ENCODE measurements at places on chromosomes 5 and 9. TPM values are rescaled to one million over a fixed set of nuclear protein-coding genes. Genes with fewer than 3 reads are reported as not detected.

PRR7 gene
- 0.30 TPM for polyA plus RNA-seq

- DNase-seq: no peak
Observed at GRCh38 chr5:112762113-112762810, 24.6 kb downstream of the APC start.

DNA sequence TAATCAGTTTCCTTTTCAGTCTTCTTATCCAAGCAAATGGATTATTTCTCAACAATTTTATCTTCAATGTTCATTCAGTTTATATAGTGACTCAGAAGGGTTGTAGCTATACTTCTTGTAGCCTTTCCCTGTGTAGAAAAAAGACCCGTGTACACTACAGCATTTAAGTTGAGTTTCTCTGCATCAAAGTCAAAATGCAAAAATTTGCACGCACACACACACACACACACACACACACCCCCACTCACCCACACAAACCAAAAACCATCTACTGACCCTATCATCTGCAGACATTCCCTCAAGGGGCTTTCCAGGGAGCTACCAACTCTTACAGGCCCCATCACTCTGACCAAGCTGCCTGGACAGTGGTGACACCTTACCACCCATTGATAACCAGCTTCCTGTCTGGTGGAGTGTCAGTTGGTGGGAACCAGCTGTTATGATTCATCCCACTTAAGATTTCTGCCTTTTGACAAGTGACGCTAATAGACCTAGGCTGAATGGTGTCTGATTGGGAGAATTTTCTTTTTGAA lies 12.2 kb upstream of the ELL2 start:
- DNase-seq: no peak

- no peak for DNase-seq
Observed at GRCh38 chr9:131216806-131217205, 59.5 kb downstream of the FAM78A start.

GRCh38 chr9:81964218-81965171 lies 21.2 kb downstream of the SPATA31D3 start:
- no peak for DNase-seq

PCDHB2 gene
- polyA plus RNA-seq: 8.8 TPM

NR5A1 gene
- polyA plus RNA-seq: not detected

MYMK gene
- polyA plus RNA-seq: not detected

DNA sequence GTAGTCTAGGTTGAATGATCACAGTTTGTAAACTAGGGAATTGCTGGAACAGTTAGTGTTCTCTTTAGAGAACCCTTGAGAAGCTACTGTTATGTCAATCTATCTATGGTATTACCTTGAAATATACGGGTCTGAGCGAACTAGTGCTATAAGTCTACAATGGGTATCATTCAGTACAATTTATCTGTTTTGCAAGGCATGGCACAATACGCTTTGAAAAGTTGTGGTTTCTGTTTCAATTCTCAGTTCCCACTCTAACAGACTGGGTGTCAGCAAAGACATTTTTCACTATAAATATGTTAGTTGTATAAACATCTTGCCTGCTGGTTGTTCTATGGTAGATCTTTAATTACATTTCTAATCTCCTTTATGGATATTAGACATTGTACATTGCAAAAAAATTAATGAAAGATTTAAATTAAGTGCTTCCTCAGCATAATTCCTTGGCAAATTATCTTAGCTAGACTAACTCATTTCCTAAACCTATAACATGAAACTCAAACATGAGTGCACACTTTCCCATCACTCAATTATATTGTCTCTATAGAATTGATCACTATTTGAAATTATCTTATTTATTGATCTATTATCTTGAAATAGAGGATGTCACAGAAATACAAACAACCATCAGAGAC lies 24.9 kb upstream of the SLCO6A1 start:
- no peak for DNase-seq

DNA sequence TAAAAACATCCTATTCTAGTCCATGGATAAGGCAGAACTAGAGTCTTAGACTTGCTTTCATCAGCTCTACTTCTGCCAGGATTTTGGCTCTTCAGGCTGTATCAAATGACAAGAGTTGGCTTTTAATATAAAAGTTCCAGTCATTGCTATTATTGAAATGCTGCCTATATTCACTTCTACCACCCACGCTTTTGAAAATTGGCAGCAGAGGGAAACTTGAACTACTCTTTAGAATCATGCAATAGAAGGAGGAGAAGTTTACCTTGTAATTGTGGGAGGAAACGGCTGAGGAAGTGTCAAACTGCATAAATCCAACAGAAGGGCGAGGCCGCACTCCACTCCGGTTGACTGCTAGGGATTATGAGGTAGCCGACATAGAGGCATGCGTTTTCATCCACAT lies 122.6 kb upstream of the BASP1 start:
- no peak for DNase-seq

CCL27 gene
- polyA plus RNA-seq: 0.64 TPM

GRCh38 chr5:154971501-154971900 lies 30.6 kb downstream of the MRPL22 start:
- no peak for DNase-seq

- peak; percentile 84 for DNase-seq
Observed at GRCh38 chr9:16100537-16101091, 547.8 kb downstream of the CCDC171 start.

DNA sequence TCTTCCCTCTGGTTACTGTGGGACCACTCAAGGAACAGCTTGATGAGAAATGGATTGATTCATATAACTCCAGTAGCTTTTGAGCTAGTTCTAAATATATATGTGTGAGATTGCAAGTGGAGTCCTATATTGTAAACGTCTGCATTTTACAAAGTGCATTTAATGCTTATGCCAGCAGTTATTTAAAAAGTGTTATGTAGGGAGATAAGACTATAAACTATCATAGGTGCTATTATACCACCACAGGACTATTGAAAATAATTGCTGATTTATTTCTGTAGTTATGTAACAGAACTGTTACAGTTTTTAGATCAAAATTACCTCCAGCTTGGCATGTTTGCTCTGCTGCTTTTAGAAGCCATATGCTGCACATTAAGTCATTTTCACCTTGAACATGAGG lies 36.2 kb downstream of the PTCD2 start:
- no peak for DNase-seq

DNA sequence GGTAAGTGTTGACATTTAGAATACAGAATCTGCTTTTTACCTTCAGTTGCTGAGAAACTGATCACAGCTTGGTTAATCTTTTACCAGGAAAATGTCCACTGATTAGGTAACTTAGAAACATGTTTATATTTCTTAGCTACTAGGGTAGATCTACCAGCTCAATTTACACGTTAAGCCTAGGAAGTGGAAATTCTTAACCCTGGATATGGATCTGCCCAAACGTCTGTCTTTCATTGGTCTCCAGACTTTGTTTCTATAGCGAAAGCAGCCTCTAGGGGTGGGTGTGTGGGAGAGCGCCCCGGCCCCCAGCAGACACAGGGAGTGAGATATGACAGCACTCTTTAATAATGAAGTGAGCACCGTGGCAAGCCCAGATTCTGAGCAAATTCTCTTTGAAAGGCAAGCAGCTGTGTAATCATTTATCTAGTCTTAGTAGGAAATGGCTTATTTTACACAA lies 141.6 kb upstream of the ZNF608 start:
- DNase-seq: no peak

DNA sequence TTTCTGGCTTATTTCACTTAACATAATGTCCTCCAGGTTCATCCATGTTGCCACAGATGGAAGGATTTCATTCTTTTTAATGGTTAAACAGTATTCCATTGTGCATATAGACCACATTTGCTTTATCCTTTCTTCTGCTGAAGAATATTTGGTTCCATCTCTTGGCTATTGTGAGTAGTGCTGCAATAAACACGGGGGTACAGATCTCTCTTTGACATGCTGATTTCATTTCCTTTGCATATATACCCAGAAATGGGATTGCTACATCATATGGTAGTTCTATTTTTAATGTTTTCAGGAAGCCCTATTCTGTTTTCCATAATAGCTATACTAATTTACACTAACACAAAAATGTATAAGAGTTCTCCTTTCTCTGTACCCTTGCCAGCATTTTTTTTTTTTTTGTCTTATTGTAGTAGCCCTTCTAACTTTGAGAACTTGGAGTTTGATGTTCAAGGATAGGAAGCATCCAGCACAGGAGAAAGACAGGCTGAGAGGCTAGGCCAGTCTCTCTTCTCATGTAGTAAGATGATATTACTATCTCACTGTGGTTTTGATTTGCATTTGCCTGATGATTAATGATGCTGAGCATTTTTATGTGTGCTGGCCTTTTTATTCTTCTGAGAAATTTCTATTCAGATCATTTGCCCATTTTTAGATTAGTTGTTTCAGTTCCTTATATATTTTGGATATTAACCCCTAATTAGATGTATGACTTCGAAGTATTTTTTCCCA lies 592.2 kb upstream of the ZNF608 start:
- DNase-seq: no peak

DNA sequence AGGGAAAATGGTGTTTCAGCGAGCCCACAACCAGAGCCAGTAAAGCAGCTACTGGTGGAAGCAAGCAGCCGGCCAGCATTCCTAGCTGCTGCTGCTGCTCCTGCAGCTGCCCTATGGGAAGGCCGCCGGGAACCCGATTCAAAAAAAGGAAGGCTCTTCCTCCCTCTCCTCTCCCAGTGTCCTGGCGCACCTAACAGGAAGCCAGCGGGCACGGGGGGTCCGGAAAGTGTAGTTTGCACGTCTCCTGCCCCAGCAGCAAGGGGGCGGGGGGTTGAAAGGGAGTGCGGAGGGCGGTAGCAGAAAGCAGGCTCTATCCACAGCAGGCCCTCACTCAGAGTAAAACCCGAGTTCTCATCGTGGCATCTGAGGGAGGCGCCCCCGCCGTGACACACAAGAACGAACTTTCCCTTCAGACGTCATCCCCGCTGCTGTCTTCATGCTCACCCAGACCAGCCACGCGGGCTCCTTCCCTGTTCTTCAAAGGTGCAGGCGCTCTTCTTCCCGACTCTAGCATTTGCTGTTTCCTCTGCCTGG lies 16.5 kb downstream of the GRXCR2 start:
- peak; percentile 49 for DNase-seq

PPIC gene
- polyA plus RNA-seq: 31.4 TPM

DNA sequence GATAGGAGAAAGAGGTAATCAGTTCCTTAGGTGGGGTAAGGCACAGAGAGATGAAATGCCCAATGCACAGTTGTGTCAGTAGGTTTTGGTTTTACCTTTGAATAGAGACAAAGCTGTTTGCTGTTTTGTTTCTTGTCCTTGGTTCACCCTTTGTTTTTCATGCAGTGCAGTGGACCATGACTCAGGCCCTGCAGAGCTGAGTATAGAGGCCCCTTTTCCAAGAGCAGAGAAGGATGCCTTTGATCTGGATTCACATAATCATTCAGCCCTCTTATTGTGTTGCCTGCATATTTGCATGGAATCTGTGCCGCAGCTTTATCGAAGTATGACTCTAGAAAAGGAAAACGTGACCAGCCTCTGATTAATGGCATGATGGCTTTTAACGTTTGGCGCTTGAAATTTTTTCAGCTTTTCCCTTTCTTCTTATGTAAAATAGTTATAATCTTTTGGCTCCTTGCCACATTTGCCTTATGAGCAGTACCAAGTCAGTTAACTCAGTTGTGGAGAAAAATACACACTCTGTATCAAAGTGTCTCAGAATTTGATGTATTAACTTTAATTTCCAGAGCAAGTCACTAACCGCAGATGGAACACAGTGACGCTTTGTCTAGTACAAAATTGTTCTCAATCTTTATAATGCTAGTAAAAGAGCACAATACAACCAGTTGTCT lies 197.6 kb downstream of the KDM4C start:
- DNase-seq: no peak

DNA sequence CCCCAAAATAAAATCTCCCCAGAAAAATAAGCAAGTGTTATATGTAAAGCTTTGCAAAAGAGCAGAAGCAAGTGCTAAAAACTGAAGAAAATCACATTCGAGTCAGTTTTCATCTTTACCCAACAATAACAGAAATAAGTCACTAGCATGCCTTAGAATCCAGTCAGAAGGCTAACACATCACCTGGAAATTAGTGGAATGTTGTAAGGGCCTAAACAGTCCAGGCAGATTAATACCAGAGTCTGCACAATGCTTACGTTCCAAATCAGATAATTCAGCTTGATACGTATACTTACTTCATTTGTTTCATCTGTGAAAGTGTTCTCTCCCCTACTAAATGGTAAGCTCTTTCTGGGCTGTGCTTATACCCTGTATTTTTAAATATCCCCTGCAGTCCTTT lies 42.7 kb downstream of the SUSD1 start:
- no peak for DNase-seq

OCLN gene
- polyA plus RNA-seq: 50.0 TPM

DNA sequence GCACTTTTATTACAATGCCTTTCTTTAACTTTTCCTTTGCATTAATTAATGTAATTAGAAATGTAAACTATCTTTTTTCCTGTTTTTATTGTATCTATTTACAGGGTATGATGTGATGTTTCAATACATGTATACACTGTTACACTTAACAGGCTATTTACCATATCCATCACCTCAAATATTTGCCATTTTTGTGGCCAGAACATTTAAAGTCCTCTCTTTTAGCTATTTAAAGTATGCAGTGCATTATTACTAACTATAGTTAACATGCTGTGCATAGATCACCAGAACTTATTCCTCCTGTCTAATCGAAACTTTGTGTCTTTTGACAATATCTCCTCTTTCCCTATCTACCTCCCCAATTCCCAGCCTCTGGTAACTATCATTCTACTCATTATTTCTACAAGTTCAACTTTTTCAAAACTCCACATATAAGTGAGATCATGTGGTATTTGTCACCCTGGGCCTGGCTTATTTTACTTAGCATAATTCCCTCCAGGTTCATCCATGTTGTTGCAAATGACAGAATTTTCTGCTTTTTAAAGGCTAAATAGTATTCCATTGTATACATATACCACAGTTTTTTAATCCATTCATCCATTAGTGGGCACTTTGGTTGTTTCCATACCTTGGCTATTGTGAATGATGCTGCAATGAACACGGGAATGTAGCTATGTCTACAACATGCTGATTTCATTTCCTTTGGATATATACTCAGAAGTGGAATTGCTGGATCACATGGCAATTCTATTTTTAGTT lies 32.8 kb downstream of the OR2K2 start:
- DNase-seq: no peak

SLC6A3 gene
- 1.3 TPM for polyA plus RNA-seq

DNA sequence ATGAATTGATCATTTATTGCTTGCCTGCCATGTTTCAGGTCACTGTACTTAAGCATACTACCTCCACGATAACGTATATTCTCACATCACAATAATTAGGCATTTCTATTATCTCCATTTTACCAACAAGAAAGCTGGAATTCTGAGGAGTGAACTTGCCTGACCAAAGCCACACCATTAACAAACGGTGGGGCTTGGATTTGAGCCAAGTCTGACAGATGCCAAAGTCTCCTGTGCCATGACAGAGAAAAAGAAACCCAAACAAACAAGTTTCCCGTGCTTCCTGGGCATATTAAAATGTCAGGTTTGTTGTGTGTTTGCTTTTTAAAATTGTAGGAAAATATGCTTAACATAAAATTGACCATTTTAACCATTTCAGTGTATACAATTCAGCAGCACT lies 40.8 kb upstream of the KCNV2 start:
- DNase-seq: no peak

GRCh38 chr5:131416729-131417128 lies 152.9 kb downstream of the CDC42SE2 start:
- no peak for DNase-seq

- no peak for DNase-seq
Observed at GRCh38 chr5:67085616-67086015, 111.0 kb downstream of the CD180 start.

All from left lung (tissue), 14 donors.